CD4-positive, alpha-beta T cell treated with Interleukin-10 for 1 hour (primary cell): ENCODE measurements at places on chromosomes 4 and X.

DNA sequence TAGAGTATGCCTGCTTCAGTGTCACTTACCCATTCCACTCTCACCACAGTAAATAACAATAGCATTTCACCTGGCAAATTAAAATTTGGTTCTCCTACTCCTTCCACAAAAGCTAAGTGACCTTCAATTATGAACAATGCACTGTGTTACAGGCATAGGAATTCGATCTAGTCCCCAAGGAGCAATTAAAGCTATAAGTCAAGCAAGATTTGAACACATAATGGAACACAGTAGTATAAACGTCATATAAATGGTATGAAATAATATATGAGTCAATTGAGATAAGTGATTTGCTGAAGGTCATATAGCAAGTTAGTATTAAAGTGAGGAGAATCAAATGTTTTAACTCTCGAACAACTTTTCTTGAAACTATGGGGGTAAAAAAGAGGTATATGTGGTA lies 65.8 kb downstream of the ARAP2 start:
- no peak for DNase-seq

GRCh38 chr4:42271096-42271495 lies 118.6 kb upstream of the BEND4 start:
- DNase-seq = no peak

DNA sequence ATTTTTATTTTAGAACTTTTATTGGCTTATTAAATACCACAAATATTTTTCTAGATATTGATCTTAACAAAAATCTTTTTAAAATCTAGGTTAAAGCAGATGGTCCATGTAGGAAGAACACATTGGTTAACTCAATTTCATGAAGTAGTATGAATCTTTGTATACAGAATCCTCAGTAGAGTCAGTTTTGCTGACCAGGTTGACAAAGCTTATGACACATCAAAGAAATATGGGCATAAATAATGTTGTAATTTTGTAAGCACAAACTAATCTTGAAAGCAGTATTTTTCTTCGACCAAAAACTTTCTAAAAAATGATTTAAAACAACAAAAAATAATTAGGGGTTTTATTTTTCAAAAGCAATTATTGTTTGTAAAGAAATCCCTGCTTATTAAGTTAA lies 479.3 kb upstream of the PCDH10 start:
- no peak for DNase-seq

DNA sequence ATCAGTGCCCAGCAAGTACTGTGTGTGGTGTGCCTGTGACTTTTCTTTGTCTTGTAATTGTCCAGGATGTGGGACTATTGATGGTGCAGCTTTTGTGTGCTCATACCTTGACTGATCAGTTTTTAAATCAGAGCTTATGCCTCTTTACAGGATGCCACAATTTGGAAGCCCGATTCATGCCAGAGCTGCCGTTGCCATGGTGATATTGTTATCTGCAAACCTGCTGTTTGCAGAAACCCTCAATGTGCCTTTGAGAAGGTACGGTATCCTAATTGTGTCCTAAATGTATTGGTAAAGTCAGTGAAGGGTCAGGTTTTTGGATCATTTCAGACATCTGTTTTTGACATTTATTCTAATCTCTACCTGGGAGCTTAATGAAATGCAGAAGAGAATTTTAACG lies 180.2 kb downstream of the FRAS1 start:
- DNase-seq = no peak

DNA sequence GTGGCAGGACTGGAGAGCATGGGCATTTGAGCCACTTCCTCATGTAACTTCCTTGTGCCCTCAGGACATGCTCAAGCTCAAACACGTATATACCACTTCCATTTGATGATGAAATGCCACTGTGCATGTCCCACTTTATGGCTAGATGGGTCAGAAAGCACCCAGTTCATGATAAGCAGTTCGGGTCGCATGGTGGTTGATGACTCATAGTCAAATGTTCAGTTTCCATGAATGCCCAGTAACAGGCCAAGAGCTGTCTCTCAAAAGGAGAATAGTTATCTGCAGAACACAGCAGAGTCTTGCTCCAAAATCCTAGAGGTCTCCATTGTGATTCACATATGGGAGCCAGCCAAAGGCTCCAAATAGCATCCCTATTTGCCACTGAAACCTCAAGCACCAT lies 48.9 kb upstream of the SPIN3 start:
- DNase-seq = no peak

GRCh38 chr4:76584241-76585152 lies 149.5 kb downstream of the SHROOM3 start:
- no peak for DNase-seq

DNA sequence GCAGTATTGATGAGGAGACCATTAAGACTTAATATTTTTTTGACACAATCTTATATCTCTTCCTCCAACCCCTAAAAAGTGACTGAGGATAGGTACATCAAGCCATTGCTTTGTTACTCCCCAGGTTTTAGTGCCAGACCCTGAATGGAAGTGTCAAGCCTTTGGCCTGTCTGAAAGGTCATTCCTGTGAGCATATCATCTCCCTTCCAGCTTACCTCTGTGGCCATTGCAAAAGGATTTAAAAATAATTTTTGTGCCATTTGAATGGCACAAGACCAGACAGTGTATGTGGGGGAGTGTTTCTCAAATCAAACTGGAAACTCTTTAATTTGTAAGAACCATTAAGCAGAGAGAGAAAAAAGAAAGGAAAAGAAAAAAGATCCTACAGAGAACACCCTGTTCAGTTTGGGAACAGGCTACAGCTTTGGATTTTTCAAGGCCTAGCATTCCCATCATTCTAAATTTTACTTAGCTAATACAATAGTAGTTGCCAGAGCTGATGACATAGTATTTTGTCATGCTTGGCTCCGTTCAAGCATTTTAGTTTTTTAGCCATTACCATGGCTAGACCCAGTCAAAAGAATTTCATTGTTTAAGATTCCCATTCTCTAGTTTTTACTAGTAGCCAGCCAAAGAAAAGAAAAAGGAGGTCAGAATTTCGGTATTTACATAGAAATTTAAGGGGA lies 49.6 kb downstream of the HPF1 start:
- no peak for DNase-seq
